ENCODE measurements at places on chromosomes 16 and 17.

GRCh38 chr17:42266918-42267766 is 9.0 kb downstream of the STAT5B start:
- no peak for DNase-seq

DNA sequence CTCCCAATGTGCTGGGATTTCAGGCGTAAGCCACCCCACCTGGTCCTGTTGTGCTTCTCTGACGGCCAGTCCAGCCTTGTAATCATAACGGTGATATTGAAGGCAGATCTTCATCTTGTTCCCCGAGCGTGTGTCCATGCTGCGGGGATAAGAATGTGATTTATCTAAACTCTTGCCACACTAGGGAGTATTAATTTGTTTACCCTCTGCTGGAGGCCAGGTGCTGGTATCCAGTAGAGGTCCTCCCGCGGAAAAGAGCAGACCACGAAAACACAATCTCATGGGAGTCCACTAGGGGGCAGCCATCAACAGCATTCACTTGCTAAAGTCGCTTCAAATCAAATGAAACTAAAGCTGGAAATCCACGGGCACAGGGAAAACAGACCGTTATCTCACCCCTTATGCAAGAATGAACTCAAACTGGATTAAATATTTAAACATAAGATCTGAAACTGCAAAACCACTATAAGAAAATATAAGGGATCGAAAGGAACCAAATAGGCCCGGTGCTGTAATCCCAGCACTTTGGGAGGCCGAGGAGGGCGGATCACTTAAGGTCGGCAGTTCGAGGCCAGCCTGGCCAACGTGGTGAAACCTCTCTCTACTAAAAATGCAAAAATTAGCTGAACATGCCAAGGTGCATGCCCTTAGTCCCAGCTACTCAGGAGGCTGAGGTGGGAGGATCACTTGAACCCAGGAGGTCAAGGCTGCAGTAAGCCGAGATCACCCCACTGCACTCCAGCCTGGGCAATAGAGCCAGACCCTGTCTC is 22.3 kb upstream of the RBBP6 start:
- DNase-seq = peak; percentile 50

DNA sequence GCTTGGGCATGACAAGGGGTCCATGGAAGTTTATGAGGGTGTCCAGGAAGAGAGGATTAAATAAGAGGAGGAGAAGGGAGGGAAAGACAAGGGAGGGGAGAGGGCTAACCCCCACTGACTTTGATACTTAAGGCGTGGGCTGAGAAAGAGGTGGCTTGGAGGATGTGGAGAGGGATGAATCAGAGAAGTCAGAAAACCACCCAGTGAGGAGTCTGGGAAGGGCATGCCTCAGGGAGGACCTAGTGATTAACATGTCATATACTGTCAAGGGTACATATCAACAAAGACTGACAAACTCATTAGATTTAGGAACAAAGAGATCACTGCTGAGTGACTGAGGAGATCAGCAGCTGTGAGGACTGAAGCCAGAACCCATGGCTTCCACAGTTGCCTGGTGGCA is 145.4 kb downstream of the IRX5 start:
- DNase-seq = no peak

GRCh38 chr17:28958820-28959455 is 7.6 kb upstream of the PHF12 start:
- DNase-seq = no peak

DNA sequence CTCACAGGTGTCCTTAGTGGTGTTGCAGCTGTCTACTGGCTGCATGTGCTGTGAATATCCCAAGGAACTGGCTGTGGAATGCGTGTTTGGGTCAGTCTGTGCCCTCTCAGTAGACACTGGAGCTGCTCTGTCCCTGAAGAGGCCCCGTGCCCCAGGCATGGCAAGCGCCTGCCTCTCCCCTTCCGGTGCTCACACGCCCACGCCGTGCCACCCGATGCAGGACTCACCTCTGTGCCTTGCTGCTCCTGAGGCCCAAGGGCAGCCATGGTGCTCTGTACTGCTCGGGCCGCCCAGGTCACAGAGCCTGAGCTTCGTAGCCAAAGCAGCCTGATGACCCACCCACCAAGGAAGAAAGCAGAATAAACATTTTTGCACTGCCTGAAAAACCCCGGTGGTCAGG is 10.0 kb downstream of the RGS11 start:
- no peak for DNase-seq

GRCh38 chr17:30576326-30576861 is 99.2 kb downstream of the GOSR1 start:
- no peak for DNase-seq

GRCh38 chr16:4693956-4694641 is 737 bp downstream of the NUDT16L1 start:
- DNase-seq = no peak

DNA sequence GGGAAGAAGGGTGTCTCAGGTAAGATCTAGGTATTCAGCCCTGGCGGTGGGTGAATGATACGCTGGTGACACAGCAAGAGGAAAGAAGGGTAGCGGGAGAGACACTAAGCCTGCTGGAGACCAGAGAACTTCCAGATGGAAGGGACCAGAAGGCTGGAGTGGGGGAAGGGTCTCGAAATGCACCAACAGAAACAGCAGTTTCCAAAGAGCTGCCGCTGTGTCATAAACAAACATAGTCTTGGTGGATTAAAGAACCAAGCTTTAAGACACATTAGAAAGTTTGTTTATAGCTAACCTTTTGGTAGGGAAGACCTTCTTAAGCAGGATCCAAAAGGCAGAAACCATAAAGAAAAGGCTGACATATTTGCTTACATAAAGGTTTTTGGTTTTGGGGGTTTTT is 20.9 kb downstream of the TRPV3 start:
- DNase-seq = no peak

- no peak for DNase-seq
Measured at GRCh38 chr16:85868495-85868894, 30.5 kb upstream of the IRF8 start.

- no peak for DNase-seq
Measured at GRCh38 chr17:72955391-72956140, 136.9 kb downstream of the SLC39A11 start.

- no peak for DNase-seq
Measured at GRCh38 chr17:60381958-60382357, 10.0 kb downstream of the USP32 start.

DNA sequence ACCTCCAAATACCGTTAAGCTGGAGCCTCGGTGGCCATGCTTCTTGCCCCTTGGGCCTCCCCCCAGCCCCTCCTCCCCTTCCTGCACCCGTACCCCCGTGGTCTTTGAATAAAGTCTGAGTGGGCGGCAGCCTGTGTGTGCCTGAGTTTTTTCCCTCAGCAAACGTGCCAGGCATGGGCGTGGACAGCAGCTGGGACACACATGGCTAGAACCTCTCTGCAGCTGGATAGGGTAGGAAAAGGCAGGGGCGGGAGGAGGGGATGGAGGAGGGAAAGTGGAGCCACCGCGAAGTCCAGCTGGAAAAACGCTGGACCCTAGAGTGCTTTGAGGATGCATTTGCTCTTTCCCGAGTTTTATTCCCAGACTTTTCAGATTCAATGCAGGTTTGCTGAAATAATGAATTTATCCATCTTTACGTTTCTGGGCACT is 928 bp downstream of the HBA1 start:
- no peak for DNase-seq

GRCh38 chr17:35161281-35161761 is 13.7 kb downstream of the UNC45B start:
- DNase-seq = no peak

GRCh38 chr17:49018748-49019147 is 21.6 kb downstream of the IGF2BP1 start:
- DNase-seq = no peak

DNA sequence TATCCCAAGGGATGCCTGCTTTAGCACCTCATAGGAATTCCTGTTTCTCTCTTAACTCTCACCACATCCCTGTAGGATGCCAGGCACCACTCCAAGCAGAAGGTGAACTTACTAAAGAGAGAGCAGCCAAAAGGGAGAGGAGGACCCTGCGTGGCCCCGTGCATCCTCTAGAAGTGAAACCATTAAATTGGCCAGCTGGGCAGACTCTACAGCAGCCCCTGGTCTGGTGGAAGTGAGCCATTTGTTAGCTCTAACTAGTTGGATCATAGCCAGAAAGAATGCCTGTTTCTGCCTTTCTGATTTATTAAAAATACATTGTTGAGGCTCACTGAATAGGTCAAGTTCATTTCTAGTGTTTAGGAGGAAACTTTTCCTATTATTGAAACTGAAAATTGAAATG is 22.3 kb downstream of the TMEM11 start:
- no peak for DNase-seq

GRCh38 chr16:78045865-78046581 is 23.7 kb downstream of the CLEC3A start:
- DNase-seq = no peak

- no peak for DNase-seq
Measured at GRCh38 chr17:4072487-4073157, 70.2 kb downstream of the ZZEF1 start.

DNA sequence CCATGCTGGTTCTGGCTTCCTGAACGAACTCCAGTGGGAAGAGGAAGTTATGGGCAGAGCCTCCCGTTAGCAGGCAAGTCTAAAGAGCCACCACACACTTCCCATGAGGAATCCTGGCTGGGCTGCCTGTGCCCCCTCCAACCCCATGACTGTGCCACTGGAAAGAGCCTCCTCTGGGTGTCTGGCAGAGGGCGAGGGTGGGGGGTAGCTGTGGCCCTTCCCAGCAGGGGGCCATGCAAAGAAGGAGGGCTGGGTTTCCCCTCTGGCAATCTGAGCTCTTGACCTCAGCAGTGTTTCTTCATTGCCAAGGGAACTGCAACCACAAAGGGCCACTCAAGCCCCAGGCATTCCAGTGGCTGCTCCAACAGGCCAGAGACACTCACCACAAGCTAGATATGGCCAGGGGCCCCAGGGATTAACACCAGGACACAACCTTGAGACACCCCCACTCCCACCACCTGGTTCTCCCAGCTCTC is 1.7 kb upstream of the RRAD start:
- no peak for DNase-seq

DNA sequence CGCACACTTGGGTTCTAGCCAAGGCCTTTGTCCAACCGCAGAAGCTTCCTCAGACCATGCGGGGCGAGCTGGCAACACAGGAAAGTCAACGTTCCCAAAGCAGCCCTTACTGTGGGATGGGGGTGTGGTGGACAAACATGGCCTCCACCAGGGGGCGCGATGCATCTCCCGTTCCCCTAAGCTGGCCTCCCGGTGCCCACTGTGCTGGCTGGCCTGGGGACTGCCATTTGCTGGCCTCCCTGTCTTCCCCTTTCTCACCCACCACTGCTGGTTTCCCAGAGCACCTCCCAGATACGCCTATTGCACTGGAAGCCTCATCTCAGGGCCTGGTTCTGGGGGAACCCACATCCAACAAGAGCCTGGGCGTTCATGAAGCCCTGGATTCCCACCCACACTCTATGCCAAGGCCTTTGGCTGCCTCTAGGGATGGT is 145.3 kb downstream of the IRF8 start:
- DNase-seq = no peak

- no peak for DNase-seq
Measured at GRCh38 chr16:1788708-1789100, 4.8 kb downstream of the IGFALS start.

DNA sequence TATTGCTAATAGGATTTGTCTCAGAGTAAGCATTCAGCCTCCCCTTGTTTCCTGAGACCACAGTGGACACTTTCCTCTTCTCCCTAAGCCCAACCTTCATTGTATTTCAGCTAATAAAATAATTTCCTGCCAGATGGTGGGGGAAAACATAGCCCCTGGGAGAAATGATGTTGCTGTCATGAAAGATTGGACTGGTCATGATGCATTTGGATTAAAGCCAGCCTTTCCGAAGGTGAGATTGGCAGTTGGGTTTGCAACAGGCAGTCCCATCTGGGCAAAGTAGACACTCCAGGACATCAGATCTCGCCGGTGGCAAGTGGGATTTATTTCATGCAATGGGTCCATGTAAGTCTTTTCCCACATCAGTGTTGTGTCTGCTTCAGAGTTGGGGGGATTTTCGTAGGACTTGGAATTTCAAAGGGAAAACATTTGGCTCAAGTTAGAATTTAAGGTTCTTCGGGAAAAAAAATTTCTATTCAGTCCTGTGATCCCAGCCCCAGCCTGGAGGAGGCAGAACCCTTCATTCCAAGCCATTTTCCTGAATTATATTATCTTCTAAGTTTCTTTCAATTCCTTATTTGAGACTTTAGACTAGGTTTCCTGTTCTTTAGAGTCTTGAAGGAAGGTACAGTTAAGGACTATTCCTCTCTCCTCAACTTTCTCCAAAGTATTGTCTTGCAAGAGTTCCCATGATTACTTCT is 391.7 kb downstream of the XYLT1 start:
- no peak for DNase-seq

DNA sequence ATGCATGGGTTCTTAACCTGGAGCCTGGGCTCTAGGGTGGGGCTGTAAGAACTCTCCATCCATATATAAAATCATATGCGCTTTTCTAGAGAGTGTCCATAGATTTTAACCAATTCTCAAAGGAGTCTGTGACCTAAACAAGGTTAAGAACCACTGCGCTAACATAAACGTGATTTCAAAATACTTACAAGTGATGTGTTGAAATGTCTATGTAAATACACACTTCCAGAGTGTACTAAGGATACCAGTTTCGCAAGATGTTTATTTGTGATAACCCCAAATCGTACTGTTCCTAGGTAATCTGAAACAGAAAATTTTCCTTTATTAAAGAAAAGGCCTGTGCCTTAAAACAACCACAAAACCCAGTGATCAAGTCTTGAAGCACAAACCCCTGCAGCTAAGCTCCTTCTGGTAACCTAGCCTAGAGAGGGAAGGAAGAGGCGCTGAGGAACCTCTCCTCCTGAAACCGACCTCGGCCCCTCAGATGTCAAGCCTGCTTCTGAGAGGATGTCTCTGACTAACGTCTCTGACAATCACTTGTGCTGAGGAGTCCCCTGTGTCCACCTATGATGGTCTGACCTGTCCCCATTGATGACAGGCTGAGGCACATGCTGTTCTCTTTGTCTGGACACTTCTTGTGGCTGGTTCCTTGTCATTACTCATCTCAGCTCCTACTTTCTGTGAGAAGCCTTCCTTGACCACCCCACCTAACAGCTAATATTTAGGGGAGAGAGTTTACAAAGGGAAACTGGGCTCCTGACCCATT is 32.2 kb downstream of the SNN start:
- DNase-seq = no peak

GRCh38 chr16:70805787-70806186 is 4.8 kb upstream of the VAC14 start:
- DNase-seq = no peak

- DNase-seq = no peak
Measured at GRCh38 chr17:4998732-4999429, 1.1 kb downstream of the KIF1C start.

GRCh38 chr17:61750656-61751055 is 112.7 kb downstream of the BRIP1 start:
- no peak for DNase-seq
